ENCODE measurements at places on chromosomes 2 and 18.
A peak's percentile ranks its signal among the peaks of the same experiment; 100 is the strongest.

- peak; percentile 49 for ATAC-seq
These were observed 1.0 kb upstream of the GMPPA start for GRCh38 chr2:219497495-219498279.

DNA sequence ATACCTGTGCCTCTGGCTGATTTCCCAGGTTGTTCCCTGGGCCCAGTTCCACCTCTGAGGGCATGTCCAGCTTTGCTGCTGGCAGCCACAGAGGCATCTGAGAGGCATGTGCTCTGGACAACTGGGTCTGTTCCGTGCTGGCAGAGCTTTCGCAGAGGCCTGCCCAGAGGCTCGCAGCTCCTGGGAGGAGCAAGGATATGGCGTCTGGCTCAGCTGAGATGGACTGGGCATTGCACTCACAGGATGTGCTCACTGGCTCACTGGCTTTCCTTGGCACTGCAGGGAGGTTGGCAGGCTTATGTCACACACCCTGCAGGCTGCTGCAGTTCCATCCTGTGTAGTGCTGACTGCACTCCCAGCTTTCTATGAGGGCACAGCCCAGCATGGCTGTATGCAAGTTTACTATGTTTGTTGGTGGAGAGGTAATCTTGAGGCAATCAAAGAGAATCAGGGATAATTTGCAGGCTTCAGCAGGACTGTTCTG lies 172.3 kb downstream of the PRKCE start:
- no peak for ATAC-seq

GRCh38 chr18:21327101-21327500 lies 85.1 kb downstream of the GREB1L start:
- no peak for ATAC-seq

- ATAC-seq, result no peak
These were observed 83.1 kb downstream of the FBXO15 start for GRCh38 chr18:74064510-74064909.

- ATAC-seq, result no peak
These were observed 22.1 kb downstream of the PTRHD1 start for GRCh38 chr2:24771061-24771460.

- no peak for ATAC-seq
These were observed 4.0 kb upstream of the LCLAT1 start for GRCh38 chr2:30443081-30443480.

DNA sequence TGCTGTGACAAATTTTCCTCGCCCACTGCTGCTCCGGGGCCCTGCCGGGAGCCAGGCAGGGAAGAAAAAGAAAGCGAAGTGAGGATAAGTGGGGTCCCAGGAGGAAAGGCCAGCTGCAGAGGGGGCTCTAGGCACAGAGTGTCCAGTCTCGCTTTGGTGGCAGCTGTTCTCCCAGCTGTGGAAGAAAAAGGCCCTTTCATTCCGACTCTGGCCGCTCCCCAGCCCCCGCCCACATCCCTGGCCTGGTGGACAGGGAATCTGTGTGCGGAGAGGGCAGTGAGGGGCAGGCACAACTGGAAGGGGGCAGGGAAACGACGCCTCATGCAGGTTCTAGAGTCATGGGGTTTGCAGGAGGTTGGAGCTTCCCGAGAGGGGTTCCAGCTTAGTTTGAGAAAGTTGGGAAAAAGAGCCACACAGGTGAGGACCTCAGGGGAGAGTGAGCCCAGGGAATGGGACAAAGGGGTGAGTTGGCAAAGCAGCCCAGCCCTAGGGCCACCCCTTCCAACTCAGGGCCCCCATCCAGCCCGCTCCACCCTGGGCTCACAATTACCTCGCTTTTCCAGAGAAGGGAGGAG lies 1.8 kb downstream of the RTKN start:
- ATAC-seq, result no peak

DNA sequence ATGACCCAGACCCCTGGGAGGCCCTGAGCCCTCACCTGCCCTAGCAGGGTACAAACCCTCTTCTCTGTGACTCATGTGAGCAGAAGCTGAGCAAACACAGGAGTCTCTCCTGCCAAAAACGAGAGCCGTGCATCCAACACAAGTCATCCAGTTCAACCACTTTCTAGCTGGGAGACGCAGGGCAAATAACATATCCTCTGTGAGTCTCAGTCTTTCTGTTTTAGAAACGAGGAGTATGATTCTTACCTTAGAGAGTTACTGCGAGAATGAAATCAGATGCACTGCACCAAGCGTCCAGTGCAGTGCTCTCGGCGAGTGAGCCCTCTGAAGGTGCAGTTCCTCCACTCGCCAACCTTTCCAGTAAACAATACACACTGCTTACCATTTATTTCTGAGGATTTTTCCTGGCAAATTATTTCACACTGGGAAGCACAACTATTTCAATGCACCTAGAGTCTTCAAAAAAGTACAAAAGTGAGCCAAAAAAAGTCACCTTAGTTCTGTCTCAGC lies 331.8 kb upstream of the MYT1L start:
- no peak for ATAC-seq

- ATAC-seq, result no peak
These were observed 57.3 kb upstream of the RPL31 start for GRCh38 chr2:100944617-100945432.

GRCh38 chr2:205754285-205754923 lies 72.1 kb downstream of the NRP2 start:
- no peak for ATAC-seq

- no peak for ATAC-seq
These were observed 345.0 kb downstream of the NCKAP5 start for GRCh38 chr2:133223226-133223625.

DNA sequence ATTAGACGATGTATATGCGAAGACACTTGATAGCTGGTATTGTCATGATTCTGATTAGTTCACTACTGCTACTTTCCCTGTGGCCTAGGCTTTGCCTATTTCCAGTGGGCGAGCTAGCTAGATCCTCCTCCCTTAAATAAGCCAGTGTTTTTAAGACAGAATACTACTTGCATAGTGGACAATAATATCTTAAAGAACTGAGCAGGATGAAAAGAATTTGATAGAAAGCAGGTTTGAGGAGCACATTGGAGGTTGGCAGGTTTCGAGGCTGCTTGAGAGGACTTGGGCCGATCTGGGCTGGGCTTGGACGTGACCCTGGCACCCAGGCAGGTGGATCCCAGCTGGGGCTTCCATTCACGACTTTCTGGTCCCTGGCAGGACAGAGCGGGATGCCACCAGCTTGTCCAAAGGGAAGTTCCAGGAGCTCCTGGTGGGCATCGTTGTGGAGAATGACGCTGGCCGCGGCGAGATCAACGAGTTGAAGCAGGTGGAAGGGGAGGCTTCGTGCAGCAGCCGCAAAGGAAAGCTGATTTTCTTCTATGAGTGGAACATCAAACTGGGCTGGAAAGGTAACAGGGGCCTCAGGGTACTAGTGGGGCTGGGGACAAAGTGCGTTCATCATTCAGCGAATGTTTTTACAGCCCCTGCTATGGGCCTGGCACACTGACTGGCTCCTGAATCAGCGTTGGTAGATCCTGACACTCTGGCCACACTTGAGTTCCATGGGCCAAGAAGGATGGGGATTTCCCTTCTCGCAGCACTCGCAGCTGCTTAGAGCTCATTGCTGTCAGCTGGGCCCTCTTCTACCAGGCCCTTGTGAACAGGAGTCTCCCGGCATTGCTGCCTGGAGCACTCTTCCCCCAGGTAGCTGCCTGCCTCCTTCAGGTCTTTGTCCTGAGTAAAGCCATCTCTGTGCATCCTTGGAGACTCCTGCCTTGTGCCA lies 16.9 kb downstream of the C2orf74 start:
- no peak for ATAC-seq

- no peak for ATAC-seq
These were observed 4.8 kb downstream of the CDH7 start for GRCh38 chr18:65755616-65756015.

- no peak for ATAC-seq
These were observed 455.3 kb downstream of the MEIS1 start for GRCh38 chr2:66890166-66890742.

GRCh38 chr2:28432362-28432761 lies 39.7 kb downstream of the FOSL2 start:
- no peak for ATAC-seq

- no peak for ATAC-seq
These were observed 805.1 kb downstream of the RNF144A start for GRCh38 chr2:7722212-7722910.

DNA sequence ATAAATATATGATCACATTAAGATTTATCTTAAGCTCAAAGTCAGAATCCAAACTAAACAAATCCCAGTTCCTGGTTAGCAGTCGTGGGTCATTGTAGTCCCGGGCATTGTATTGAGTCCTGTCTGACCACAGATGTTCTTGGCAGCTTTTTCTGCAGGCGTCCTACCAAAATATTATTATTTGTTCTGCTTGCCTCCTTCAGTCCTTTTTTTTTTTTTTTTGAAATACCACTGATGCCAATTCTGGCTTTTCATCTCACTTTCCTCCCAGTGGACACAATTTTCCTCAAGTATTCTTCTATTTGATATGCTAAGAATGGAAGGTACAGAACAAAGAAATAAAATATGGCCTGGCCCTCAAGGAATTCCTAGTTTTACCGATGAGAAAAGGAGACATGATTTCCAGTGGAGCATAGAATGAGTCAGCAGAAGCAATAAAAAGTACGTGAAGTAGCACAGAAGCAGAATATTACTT lies 151.6 kb downstream of the CSRNP3 start:
- ATAC-seq, result no peak

DNA sequence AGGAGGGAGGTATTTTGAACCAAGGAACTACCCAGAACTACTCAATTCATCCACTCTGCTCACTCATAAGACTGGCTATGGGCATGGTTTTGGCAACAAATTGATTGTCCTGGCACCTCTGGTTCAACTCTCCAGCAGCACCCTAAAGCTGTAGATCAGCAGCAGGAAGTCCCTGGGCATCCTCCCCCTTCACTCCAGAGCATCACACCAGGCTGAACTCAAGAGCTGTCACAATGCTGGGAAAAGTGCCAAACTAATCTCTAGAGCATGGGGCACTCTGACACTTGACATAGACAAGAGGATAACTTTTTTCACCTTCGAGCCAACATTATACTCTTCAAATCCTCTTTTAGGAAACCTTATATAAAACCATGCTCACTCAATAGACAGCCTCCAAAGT lies 154.1 kb upstream of the RBBP8 start:
- no peak for ATAC-seq

DNA sequence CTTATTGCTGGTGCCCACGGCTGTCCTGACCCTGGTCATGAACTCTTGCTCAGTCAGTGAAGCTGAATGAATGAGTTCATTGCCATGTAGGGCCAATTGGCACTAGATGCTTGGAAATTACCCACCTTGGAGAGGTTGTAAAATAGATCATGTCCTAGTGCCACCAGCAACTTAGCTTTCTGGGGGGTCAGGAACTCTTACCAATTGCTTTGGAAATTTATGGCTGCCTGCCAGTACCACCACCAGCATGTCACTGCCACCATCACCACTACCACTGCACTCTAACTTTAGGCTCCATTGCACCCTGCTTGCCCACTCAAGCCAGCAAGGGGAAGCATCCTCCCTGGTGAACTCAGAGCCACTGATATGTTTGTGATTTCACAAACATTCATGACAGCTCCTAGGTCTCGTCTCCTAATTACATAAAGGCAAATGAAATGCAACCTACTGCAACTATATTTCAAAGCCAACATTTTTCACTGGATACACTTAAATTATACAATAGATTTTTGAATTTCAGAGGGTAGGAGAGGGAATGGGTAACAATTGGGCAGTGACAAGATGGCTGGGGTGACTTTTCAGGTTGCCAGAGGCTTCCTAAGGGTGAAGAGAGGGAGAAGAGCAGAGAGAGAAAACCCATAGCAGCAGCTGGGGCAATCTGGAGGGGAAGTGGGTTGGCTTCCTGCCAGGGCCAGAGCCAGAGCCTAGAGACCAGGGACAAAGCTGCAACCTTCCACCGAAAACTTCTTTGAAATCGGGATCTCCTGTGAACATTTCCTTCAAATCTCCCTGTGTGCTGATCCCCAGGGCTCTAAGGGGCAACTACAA lies 3.5 kb upstream of the EMILIN1 start:
- no peak for ATAC-seq

DNA sequence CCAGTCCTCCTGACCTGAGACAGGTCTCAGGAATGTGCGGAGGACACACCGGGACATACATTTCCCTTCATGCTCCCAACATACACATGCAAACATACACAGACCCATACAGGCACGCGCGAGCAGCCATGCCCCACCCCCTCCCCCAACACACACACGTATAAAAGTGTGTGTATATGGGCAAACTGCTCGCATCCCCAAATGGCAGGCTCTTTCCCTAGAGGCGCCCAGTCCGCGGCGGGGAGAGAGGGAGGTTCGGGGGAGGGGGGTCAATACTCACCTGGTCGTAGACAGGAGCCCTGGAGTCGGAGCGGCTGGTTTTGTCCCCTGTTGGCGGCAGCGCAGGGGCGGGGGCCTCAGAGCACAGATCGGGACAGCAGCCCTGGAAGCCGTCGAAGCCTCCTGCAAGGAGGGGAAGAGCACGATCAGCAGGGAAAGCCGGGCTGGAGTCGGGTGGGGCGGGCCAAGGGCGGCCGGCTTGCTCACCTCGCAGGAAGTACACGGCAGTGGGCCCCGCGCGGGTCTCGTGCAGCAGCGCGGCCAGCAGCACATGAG lies 682 bp downstream of the DUSP2 start:
- no peak for ATAC-seq

DNA sequence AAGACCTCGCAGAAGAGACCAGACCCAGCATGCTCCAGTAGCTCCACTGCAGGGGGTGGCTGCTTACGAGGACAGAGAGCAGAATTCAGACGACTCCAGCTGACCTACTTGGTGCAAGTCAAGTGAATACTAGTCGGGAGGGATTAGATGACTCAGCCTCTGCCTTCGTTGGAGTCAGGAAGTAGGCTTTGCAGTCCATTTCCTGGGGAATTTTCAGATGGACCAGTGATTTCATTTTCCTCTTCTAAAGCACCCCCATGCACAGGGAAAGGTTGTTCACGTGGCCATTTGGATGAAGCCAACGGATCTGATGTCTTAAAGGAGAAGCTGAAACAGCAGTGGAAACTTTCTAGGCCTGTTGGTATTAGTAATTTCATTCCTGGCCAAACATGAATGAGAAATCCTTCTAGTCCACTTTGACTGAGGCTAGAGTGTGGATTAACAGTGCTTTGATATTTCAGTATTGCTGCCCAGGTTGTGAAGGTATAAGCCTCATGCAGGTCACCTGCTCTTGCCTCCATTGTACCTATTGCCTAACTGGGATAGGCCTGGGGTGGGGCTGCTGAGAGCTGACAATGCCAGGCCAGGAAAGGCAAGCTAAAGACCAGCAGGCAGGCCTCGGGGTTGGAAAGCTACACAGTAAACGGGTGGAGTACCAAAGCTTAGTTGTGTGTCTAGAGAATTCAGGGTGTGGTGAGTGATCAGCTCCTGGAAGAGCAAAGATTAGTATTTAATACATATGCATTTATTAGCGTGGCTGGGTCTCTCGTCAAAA lies 117.6 kb upstream of the FOSL2 start:
- ATAC-seq, result peak; percentile 20
